ENCODE measurements at places on chromosomes 1 and 21.
A peak's percentile ranks its signal among the peaks of the same experiment; 100 is the strongest.

DNA sequence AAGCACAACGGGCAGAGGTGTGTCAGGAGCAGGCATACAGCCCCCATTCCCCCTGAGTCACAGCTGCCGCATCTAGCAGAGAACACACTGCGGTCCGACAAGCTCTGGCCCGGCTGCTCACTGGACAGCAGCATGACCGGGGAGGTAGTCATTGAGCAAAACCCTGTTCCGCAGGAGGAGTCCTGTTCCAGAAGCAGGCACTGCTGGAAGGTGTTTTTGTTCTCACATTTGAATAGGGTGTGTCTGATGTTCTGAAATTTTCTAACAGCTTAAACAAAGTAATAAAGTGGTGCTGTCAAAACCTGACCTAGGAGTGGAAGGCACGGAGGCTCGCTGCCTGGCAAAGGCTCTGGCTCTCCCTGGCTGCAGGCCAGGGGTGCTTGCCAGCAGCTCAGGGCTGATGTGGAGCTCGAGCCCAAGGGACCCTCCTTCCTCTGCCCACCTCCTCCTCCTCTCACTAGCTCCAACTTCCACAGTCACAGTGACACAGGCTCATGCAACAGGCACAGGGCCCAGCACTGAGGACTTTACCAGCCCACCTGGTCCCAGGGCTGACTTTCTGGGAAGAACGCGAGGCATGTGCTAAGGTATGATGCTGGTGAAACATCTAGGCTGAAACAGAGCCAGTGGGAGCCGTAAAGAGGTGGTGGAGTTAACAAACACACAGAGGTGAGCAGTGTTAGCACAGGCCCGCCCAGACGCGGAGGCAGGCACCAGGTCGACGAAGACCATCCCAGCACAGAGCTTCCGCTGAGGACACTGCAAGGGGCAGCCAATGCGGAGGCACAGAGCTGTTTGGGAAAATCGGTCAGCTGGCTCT, 118.6 kb upstream of the IFFO2 start:
- DNase-seq, result no peak

GRCh38 chr1:92933459-92933858, 27.8 kb downstream of the DIPK1A start:
- DNase-seq, result no peak

- peak; percentile 54 for DNase-seq
Measured at GRCh38 chr1:23528250-23528978, 2.6 kb downstream of the E2F2 start.

DNA sequence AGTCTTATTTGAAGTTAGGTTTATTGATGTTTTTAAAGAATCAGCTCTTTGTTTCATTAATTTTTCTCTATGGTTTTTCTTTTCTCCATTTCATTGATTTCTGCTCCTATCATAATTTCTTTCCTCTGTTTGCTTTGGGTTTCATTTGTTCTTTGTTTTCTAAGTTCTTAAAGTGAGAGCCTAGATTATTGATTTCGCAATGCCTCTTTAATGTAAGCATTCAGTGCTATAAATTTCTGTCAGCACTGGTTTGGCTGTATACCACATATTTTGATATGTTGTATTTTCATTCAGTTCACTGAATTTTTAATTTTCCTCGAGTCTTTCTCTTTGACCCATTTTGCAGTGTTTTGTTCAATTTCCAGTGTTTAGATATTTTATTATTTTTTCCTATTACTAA, 68.7 kb downstream of the DNAH14 start:
- no peak for DNase-seq

DNA sequence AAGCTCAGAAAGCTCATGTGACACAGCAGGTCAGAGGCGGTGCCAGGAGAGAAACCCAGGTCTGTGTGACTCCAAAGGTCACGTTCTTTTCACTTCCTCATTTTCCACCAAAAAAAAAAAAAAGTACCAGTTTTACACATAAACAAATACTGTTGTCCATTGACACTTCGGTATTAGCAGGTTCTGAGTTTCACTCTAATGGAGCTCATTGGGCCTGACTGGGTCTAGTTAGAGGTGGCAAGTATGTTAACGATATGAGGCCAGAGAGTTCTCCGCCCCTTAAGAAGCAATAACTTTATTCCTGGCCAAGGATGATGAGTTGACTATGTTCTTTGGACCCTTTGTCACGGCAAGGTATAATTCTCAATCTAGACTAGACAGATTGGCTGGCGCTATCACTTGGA, 30.0 kb upstream of the SDE2 start:
- no peak for DNase-seq

- no peak for DNase-seq
Measured at GRCh38 chr1:153340356-153340755, 8.3 kb downstream of the PGLYRP4 start.

DNA sequence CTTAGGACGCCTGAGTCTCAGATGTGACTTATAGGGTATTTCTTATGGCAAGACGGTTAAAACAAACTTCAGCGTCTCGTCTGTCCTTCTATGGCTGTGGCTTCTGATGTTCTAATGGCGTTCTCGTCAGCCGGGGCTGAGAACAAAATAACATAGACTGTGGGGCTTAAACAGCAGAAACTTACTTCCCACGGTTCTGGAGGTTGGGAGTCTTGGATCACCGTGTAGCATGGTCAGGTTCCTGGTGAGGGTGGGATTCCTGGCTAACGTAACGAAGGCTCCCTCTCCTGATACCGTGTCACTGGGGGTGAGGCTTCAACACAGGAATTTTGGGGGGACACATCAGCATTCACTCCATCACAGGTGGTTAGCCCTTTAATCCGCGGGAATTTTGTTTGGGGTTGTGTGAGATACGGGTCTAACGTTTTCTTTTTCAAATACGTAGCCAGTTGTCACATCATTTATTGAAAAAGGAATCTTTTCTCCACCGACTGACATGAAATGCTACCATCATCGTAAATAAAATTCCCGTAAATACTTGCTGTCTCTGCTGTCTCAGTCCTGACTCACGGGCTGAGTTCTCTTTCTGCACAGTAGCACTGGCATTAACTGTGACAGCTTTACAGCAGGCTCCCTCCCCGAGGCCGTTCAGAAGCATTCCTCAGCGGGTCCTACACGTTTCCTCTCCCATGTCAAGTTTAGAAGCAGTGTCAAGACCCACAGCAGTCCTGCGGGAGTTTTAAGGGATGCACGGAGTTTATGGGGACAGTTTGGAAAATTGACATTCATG, 8.1 kb upstream of the POFUT2 start:
- no peak for DNase-seq

- DNase-seq, result no peak
Measured at GRCh38 chr21:31233711-31234110, 110.3 kb downstream of the TIAM1 start.

DNA sequence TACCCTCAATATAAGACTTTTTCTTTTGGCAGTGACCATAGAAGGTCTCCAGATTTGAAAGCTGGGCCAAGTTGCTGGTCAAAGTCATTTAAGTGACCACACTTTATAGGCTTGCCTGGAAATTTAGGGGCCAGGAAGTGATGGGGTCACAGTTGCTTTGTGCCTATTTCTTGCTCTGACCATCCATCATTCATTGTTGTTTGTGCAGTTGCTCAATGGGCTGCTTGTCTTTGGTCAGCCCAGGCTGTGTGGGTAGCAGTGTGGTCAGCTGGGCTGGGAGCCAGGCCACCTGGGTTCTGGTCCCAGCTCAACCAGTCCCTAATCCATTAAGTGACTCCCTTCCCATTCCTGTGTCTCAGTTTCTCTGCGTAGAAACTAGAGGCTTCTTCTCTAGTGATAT, 2.1 kb upstream of the OTUD7B start:
- no peak for DNase-seq

- no peak for DNase-seq
Measured at GRCh38 chr1:98049370-98050135, 128.7 kb upstream of the DPYD start.

- DNase-seq, result no peak
Measured at GRCh38 chr1:247639381-247639981, 34.1 kb downstream of the OR2G3 start.

DNA sequence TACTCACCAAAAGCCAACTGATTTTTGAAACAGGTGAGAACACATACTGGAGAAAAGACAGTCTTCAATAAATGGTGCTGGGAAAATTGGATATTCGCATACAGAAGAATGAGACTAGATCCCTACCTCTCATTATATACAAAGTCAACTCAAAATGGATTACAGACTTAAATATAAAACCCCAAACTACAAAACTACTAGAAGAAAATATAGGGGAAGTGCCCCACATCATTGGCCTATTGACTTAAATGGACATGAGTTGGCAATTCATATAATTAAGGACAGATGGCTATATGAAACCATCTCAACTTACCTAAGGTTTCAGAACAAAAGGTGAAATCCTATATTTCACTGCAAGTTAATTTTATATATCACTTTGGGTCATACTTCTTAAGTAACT, 60.1 kb downstream of the C4BPA start:
- no peak for DNase-seq

- DNase-seq, result no peak
Measured at GRCh38 chr1:221040691-221041285, 161.5 kb downstream of the HLX start.

- DNase-seq, result no peak
Measured at GRCh38 chr1:159867664-159868026, 5.2 kb upstream of the VSIG8 start.

DNA sequence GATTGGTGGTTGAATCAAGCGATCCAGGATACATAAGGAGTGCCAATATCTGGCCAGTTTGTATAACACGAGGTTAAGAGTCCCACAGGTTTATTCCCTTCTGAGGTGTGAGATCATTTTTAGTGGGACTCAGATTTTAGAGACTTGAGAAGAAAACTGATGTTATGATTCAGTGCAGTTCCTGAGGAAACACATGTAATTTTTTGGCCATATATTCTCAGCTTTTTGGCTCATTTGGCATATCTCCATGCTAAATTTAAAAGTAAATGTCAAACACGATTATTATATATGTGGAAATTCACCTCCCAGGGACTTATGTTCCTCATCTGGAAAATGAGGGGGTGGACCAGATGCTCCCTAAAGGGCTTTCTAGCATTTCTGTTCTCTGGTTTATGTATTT, 39.2 kb upstream of the SERBP1 start:
- DNase-seq, result no peak

Measured in stimulated activated CD8-positive, alpha-beta memory T cell treated with anti-CD3 and anti-CD28 coated beads, Interleukin-4, amount 100 ng/mL, for 4 hours (primary cell).